T-helper 2 cell treated with Interferon-gamma antibody and Interleukin-4, amounts not matched to agents 5 μg/mL and 100 μg/mL, for 36 hours (primary cell): ENCODE measurements at places on chromosomes 5 and 9.

DNA sequence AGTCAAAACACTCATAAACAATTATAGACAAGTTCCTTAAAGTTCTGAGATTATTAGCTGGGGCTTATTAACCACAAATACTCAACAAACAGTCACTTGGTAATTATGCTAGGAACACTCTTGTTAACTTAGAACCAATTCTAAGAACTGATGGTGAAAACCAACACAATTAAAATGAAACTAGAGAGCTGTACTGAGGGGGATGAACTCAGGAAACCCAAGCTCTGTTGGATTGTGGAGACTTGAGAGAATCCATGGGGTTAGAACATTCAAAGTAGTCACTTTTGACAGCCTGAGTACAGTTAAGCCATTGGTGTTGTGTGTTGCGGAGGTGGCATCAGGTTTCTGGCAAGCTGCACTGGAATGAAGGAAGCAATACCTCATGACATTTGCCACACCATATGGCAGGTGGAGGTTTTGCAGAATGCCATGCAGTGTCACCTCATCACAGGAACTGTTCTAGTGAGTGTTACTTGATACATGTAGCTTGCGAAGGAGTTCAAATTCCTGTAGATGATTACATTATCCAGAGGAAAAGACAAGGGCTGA lies 480.9 kb upstream of the CD180 start:
- DNase-seq, result no peak

GRCh38 chr9:127856094-127856728 lies 1.8 kb upstream of the ENG start:
- no peak for DNase-seq

DNA sequence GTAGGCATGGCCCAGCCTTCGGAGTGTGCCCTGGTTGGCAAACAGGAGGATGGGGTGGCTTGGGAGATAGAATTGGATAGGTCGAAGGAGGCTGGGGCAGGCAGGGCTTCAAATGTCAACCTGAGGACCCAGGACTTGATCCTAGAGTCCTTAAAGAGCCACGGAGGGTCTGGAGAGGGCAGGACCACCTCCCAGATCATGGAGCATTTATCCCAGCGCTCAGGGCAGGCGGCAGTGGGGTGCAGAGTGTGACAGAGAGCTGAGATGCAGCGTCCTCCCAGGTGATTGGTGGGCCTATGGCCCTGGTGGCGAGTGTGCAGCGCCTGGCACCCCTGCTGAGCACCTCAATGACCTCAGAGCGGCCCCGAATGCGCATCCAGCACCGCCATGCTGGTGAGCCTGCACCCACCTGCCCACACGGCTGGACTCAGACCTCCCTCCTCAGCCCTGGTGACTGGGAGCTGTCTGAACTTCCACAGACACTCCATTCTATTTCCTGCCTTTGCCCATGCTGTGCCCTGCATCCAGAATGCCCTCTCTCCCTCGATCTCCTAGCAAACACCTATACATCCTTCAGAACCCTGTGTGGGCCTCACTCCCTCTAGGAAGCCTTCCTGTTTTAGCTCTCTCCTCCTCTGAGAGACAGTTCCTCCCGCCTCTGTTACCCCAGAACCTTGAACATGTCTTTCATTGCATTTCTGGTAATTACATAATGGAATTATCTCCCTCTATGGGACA lies 6.3 kb downstream of the ADGRD2 start:
- no peak for DNase-seq

DNA sequence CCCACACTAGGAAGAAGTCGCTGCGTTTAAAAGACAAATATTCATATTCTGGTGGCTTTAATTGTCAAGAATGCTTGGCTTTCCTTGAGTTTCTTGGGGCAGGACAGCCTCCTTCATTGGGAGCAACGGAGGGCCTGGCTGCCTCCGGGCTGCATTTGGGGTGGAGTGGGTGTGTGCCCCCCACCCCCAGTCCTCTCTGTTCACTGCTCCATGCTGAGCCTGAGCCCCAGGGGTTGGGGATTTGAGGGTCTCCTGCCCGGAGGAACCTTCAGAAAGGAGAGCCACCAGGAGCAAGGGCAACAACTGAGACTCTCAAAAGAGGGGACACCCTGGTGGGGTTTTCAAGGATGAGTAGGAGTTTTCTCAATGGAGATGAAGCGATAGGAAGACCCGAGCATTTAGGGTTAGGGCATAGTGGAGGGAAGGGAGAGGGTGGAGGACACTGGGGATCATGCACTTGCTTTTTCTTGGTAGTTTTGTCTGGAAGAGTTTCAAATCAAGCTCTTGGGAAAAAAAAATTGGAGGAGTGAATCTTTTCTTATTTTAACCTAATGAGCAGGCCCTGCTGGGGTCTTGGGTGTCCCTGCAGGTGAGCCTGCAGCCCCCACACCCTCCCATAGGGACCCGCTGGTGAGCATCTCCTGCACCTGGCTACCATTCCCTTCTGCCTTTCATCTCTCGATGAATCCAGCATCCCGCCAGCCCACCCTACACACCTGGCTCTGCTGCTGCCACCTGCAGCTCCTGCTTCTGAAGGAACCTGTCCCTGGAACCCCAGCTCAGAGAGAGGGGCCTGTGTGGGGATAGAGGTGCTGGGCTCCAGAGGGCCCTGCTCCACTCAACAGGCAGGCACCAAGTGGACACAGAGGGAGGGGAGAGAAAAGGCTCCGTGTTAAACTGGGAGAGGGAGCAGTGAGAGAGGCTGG lies 4.1 kb downstream of the SLC6A19 start:
- DNase-seq, result no peak

GRCh38 chr9:122814545-122814944 lies 13.8 kb downstream of the PDCL start:
- DNase-seq, result no peak

DNA sequence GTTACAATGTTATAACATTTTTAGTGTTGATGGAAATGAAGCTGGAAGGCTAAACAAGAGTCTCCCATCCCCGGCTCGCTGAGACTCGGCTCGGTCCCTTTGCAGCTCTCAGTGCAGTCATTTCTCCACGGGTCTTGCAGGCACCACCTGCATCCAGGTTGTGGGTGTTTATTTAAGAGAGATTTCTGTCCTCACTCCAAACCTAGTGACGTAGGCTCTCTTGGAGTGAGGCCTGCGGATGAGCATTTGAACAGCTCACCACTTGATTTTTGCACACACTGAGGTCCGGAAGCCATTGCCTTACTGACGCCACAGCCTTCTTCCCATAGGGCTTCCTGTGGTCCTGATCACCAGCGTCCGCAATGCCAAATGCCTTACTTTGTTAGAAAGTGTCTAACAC lies 197.7 kb upstream of the OTULINL start:
- no peak for DNase-seq

- no peak for DNase-seq
Observed at GRCh38 chr9:9771314-9771713, 841.5 kb downstream of the PTPRD start.

- no peak for DNase-seq
Observed at GRCh38 chr5:171874234-171874633, 88.6 kb downstream of the SMIM23 start.

GRCh38 chr5:45694971-45695803 lies 993 bp downstream of the HCN1 start:
- DNase-seq, result no peak

DNA sequence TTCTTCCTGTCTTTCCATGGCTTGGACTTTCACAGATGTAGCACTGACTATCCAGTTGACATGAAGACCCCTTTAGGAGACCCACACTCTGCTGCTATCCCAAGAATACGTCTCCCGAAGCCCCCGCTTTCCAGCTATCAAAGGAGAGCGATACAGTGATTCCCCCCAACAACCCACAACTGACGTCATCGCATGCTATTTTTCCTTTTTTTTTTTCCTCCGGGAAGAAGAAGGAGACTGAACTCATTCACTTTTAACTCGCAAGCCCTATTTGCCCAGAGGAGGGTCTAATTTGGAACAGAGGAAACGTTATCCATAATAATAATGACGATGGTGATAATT lies 2.1 kb downstream of the PAPPA start:
- no peak for DNase-seq

DNA sequence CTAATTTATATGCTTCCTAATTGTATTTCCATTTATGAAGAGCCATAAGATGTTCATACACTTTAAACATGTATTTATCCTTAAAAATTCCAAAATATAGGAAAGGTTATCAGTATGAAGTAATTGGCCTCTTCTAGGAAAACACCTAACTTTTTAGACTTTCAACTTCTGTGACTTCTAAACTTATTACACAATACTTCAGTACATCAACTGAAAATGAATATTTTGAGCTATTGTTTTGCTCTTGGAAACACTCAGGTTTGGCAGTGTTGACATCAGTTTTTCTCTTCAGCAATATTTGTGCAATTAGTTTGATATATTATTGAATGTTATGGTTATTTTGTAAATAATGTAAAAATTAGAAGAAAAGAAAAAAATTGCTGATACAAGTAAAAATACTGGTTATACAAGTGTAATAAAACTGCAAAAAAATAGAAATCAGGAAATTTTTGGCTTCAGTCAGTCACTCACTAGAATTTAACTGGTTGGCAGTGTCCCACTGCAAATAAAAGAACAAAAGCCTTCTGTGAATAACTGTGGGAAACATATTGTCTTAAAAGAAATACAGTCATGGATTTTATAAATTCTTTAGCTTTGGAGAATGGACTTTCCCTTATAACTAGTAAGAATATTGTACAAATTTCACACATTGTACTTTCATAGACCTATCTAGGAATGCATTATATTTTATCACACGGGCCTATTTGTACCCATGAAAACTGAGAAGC lies 635.9 kb downstream of the TLE1 start:
- DNase-seq, result no peak

DNA sequence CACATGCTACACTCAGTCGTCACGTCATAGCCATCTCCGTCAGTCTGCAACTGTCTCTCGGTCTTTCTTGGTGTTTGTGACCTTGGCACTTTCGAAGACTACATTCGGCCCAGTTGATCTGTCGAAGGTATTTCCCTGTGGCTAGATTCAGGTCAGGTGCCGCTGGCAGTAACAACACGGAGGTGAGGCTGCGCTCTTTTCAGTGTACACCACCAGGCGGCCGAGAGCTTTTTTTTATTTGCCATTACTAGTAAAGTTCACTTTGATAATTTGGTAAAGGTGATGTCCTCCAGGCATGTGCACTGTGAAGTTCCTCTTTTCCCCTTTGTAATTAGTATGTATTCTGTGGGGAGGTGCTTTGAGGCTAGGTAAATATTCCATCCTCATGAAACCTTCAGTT lies 49.7 kb downstream of the RNF130 start:
- DNase-seq, result no peak

- DNase-seq, result no peak
Observed at GRCh38 chr9:105290418-105290817, 46.0 kb downstream of the SLC44A1 start.

DNA sequence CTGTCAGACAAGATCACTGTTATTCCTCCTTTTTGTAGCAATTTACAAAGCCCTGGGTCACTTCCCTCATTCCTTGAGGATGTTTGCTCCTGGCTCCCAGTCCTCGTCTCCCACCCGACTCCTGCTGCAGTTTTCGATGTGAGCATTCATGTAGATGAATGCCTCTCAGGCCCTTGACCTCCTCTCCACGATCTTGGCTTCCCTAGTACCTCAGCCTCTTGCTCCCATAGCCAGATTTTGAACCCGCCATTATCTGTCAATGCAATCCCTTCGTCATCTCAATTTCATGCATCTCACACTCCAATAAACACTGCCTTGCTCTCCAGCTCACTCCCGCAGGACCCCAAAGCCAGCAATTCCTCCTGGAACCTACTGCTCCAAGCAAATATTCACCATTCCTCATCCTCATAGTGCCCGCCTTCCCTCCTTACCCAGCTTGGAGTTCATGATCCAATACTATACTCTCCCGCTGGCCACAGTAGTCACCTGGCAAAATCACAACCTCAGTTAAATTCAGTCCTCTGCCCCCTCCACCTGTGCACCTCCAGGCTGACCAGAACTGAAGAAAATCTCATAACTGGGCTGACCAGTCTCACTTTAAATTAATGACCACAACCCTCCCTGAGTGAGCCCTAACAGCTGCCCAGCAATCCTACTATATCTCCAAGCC lies 35.1 kb upstream of the JADE2 start:
- no peak for DNase-seq

DNA sequence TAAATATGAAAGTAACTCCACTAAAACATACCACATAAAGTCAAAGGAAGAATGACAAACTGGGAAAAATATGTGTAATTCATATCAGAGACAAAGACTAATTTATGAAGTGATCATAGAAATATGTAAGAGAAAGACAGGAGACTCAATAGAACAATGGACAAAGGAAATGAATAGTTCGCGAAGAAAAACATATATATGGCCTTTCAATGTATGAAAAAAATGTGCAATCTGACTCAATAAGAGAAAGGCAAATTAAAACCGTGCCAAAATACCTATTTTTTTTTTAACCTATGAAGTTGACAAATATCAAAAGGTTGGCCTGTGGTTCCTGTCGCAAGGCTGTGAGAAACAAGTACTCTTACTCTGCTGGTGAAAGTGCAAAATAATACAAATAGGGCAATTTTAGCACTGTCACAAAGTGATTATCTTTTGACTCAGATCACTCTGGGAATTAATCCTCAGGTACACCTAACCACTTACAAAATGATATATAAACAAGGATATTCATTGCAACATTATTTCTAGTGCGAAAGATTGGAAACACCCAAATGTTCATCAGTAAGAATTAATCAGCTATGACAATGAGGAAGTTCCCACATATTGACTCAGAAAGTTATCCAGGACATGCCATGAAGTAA lies 3.7 kb downstream of the C9 start:
- no peak for DNase-seq

DNA sequence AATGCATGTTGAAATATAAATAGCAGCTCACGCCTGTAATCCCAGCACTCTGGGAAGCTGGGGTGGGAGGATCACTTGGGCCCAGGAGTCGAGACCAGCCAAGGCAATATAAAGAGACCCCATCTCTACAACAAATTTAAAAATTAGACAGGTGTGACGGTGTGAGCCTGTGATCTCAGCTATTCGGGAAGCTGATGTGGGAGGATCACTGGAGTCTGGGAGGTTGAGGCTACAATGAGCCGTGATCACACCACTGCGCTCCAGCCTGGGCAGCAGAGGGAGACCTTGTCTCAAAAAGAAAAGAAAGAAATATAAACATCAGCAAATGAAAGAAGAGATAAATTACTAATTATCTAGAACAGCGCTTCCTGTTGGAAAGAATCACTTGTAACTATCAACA lies 105.0 kb downstream of the MAPKAP1 start:
- no peak for DNase-seq

DNA sequence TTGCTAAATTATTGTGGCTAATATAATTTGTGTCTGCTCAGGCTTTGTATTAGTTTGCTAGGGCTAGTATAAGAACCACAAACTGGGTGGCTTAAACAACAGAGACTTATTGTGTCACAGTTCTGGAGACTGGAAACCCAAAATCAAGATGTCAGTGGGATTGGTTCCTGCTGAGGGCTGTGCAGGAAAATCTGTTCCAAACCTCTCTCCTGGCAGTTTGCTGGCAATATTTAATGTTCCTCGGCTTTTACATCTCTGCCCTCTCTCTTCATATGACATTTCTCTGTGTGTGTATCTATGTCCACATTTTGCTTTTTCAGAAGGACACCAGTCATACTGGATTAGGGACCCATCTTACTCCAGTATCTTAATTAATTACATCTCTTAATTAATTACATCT lies 498.8 kb upstream of the CD180 start:
- no peak for DNase-seq
